Fibroblast of the aortic adventitia (primary cell): ENCODE measurements at places on chromosomes 11 and 22. TPM values are rescaled to one million over a fixed set of nuclear protein-coding genes. Genes with fewer than 3 reads are reported as not detected.

CHRM4 gene
- not detected in 2 replicates for total RNA-seq

B4GAT1 gene
- total RNA-seq, result 21.5 and 36.3 TPM in 2 replicates

MRGPRE gene
- total RNA-seq, result not detected in 2 replicates

CACNA1I gene
- under 0.01 and 0.08 TPM in 2 replicates for total RNA-seq

MRPL48 gene
- total RNA-seq, result 39.7 and 45.6 TPM in 2 replicates

C11orf87 gene
- 0.09 TPM in 1 of 2 replicates, not detected in the other for total RNA-seq

FDXACB1 gene
- 0.98 and 3.7 TPM in 2 replicates for total RNA-seq

OR10A4 gene
- not detected in 2 replicates for total RNA-seq

KRTAP5-10 gene
- total RNA-seq, result not detected in 2 replicates

MS4A4A gene
- not detected in 2 replicates for total RNA-seq

OR8G5 gene
- not detected in 2 replicates for total RNA-seq

OR51B5 gene
- not detected in 2 replicates for total RNA-seq

FADD gene
- 21.8 and 30.8 TPM in 2 replicates for total RNA-seq

FOLR1 gene
- total RNA-seq, result 0.18 TPM in 1 of 2 replicates, not detected in the other
